ENCODE measurements at places on chromosomes 5 and 9. TPM values are rescaled to one million over a fixed set of nuclear protein-coding genes. Genes with fewer than 3 reads are reported as not detected.

- H3K4me3 ChIP-seq: no peak overlapping the region
- H3K27me3 ChIP-seq: no peaks in the 10 kb centered on the region
- H3K4me1 ChIP-seq: no peaks in the 10 kb centered on the region
- no peak for DNase-seq
- no peak overlapping the region for H3K27ac ChIP-seq
- no peaks in the 10 kb centered on the region for H3K36me3 ChIP-seq
Observed at GRCh38 chr5:120016717-120017382, 387.5 kb downstream of the FAM170A start.

GRCh38 chr5:82799361-82800077 is 277.7 kb downstream of the TMEM167A start:
- DNase-seq: no peak
- no peak overlapping the region for H3K27ac ChIP-seq
- H3K4me3 ChIP-seq: no peak overlapping the region
- no peaks in the 10 kb centered on the region for H3K4me1 ChIP-seq
- H3K27me3 ChIP-seq: no peaks in the 10 kb centered on the region
- H3K36me3 ChIP-seq: no peaks in the 10 kb centered on the region

DNA sequence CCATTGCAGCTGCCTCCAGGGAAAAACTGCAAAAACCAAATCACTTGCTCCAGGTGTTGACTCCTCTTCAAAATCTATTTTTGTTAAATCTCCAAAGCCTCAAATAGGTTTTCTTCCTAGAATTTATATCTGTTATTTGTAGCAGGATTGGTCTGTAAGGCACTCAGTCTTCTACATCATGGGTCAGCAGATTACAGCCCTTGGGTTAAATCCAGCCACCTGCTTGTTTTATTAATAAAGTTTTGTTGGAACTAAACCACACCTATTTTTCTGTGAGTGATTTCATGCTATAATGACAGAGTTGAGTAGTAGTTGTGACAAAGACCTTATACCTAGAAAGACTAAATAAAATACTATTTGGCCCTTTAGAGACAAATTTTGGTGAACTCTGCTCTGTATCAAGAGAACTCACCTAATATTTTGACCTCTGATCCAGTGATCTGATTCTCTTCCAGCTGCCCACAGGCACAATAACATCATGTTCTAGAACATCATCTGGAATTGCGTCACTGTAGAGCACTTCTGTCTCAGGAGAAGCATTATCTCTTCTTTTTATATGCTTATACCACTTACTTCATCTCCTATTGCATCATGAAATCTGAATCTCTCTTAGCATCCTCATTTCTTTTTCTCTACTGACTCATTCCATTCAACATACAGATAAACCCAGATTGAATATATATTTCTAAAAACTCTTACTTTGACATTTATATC is 130.1 kb downstream of the RPS23 start:
- H3K36me3 ChIP-seq: no peaks in the 10 kb centered on the region
- DNase-seq: no peak
- H3K4me3 ChIP-seq: no peak overlapping the region
- no peaks in the 10 kb centered on the region for H3K27me3 ChIP-seq
- no peak overlapping the region for H3K27ac ChIP-seq

GRCh38 chr9:249025-249424 is 34.4 kb downstream of the DOCK8 start:
- H3K36me3 ChIP-seq: no peaks in the 10 kb centered on the region
- DNase-seq: no peak
- no peaks in the 10 kb centered on the region for H3K4me1 ChIP-seq
- no peak overlapping the region for H3K4me3 ChIP-seq
- no peaks in the 10 kb centered on the region for H3K27me3 ChIP-seq

- peak overlapping the region; percentile 70 for H3K4me3 ChIP-seq
- no peaks in the 10 kb centered on the region for H3K36me3 ChIP-seq
- peak; percentile 10 for DNase-seq
- peak overlapping the region; percentile 89 for H3K27ac ChIP-seq
- no peaks in the 10 kb centered on the region for H3K27me3 ChIP-seq
Observed at GRCh38 chr5:64767959-64768357, 533 bp downstream of the SREK1IP1 start.

GRCh38 chr5:152063004-152063403 is 138.4 kb upstream of the GLRA1 start:
- no peak overlapping the region for H3K27ac ChIP-seq
- no peaks in the 10 kb centered on the region for H3K36me3 ChIP-seq
- DNase-seq: no peak
- no peak overlapping the region for H3K4me3 ChIP-seq
- H3K27me3 ChIP-seq: no peaks in the 10 kb centered on the region

SLC28A3 gene
- total RNA-seq: not detected

Measured in prostate gland (tissue), 2 donors.